Fibroblast of pulmonary artery (primary cell): ENCODE measurements at places on chromosomes 4 and X.

GRCh38 chr4:113365377-113365776 is 315.9 kb downstream of the ANK2 start:
- DNase-seq: no peak

GRCh38 chr4:186792728-186793366 is 69.2 kb upstream of the FAT1 start:
- peak; percentile 40 for DNase-seq

DNA sequence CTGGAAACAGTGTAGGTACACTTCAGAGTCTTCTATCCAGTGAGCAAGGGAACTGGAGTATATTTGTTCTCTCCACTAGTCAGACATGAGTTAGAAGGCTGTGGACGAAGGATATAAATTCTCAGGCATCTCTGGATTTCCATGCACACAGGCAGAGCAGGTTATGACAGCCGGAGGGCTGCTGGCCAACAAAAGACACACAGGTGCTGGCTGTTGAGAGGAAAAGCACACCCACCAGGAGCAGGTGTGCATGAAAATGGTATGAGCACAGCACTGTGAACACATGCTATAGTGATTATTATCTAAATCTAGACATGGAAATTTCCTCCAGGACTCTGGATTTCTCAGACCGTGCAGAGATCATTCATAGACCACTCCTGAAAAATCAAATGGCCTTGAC is 444.7 kb upstream of the RPS6KA3 start:
- no peak for DNase-seq

- no peak for DNase-seq
Observed at GRCh38 chrX:24465532-24465865, 413 bp downstream of the PDK3 start.

DNA sequence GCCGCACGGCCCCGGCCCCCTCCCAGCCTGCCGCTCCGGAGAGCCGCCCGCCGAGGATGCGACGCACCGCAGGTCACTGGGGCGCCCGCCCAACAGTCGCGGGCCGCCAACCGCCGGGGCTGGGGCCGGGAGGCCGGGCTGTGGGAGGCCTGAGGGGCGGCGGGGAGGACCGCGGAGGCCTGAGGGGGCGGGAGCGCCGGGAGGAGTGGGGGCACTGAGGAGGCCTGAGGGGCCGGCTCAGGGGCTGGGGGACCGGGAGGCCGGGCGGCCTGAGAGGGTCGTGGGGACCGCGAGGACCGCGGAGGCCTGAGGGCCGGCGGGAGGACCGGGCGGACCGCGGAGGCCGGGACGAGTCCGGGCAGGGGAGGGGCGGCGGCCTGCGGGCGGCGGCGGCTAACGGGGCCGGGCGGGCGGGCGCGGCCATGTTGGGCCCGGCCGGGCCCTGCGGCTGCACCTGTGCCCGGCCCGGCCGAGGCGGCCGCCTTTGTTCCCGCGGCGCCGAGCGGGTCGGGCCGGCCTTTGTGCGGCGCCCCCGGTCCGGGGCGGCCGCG is 353 bp downstream of the NSD2 start:
- DNase-seq: no peak

DNA sequence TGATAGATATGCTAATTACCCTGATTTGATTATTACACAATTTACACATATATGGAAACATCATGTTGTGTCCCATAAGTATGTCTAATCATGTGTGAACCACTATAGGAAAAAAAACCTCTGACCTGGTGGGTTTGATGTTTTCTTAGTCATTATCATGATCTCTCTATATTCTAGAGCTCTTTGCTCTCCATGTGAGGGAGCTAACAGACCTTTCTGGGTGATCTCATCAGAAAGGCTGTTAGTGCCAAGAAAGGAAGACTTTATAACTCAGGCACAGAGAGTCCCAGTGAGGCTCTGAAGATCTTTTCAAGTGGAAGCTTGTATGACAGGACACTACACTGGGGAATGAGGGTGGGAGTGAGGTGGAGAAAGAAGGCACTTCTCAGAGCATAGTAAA is 527.7 kb upstream of the MAGEB2 start:
- DNase-seq: peak; percentile 61

- peak; percentile 44 for DNase-seq
Observed at GRCh38 chrX:103793545-103793940, 16.9 kb downstream of the PLP1 start.

GRCh38 chr4:26212528-26212927 is 108.3 kb upstream of the RBPJ start:
- no peak for DNase-seq
